ENCODE measurements at places on chromosomes 7 and 10.

- no peak for DNase-seq
Observed at GRCh38 chr7:119572132-119572531, 700.8 kb upstream of the KCND2 start.

DNA sequence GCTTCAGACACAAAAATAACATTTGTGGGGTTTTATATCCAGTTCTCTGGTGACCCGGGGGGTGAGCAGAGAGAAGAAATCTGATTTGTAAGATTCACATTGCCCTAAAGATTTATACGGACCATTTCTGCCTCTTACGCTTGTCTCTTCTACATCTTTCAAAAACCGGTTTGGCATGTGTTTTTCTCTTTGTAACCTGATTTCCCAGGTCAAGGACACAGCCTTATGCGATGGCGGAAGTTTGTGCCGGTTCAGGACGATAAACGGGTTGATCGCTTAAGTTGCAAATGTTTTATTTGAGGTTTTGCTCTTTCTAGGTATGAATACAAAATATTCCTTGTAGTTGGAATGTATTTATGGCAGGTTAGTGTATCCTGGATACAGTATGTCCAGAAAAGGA is 61.6 kb upstream of the SH2B2 start:
- DNase-seq, result no peak

DNA sequence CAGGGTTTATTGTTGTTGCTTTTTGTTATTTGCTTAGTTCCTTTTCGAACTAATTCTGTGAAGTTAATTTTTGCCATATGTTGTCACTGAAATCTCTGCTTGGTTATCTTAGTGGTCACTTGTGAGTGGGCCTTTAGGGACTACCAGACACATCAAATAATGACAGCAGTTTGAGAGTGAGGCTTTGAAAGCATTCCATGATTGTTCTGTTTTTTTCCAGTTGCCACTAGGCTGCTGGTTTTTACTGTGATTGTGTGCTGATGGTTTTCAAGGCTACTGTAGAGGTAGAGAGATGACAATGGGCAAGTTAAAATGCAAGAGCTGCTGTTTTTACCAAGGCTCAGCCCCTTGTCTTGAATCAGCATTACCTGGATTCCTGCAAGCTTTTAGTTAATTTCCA is 20.0 kb downstream of the SEPTIN7 start:
- no peak for DNase-seq

GRCh38 chr7:92631067-92631849 is 41.1 kb upstream of the FAM133B start:
- DNase-seq, result no peak

DNA sequence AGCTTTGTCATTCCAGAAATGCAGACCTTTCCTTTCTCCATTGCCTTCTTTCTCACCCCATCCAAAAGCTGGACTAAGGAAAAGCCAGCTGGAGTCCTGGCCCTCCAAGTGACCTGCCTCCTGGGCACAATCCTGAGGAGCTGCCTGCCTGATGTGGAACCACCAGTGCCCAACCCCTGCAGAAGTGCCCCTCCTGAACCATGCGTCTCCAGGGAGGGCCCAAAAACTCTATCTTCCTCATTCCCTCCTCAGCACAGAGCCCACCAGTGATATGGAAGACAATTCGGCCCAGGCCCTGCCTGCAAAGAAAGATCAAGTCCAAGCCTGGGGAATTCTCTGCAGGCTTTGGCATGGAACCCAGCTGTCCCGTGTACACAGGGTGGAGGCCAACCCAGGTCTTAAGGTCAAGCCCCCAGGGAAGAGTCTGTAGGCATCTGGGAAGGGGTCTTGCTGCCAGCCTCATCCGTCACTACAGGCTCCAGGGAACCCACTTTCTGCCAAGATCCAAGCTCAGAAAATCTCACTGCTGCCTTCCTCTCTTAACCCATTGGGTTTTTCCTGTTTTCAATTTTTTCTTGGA is 3.5 kb upstream of the GRID1 start:
- no peak for DNase-seq

DNA sequence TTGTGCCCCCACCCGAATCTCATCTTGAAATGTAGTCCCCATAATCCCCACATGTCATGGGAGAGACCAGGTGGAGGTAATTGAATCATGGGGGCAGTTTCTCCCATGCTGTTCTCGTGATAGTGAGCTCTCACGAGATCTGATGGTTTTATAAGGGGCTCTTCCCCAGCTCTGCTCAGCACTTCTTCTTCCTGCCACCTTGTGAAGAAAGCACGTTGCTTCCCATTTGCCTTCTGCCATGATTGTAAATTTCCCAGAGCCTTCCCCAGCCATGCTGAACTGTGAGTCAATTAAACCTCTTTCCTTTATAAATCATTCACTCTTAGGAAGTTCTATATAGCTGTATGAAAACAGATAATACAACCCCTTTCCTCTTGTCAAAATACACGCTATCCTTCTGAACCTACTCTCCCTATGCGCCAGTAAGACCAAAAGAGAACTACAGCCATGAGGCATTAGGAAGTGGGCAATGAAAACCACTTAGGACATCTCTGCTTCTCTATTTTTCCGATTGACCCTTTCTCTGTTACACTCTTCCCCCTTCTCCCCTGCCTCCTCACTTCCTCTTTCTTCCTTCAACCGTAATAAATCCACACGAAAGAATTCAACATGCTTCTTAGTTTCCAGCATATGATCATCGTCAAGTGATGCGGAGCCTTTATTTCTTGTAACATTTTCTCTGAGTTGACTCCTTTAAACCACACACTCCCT is 101.2 kb upstream of the WDR11 start:
- DNase-seq, result no peak

DNA sequence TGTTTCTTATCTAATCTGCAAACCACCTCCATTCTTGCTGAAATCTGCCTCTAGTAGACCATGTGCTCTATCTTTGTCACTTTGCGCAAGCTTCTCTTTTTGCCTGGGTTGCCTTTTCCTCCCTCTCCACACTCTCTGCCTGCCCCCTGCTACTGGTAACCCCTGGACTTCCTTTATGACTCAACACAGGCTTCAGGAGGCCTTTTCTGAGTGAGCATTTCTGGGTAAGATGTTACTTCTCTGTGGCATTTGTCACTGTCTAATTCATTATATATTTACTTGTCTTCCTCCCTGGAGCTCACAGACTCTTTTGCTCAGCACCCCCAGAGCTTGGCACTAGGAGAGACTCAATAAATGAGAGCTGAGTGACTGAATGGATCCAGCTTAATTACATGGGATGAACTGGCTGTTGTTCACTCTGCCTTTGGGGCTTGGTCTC is 8.4 kb downstream of the GOLGA7B start:
- no peak for DNase-seq

- no peak for DNase-seq
Observed at GRCh38 chr10:1043532-1043995, 5.4 kb downstream of the IDI1 start.

GRCh38 chr10:101779544-101780186 is 3.6 kb downstream of the NPM3 start:
- DNase-seq, result peak; percentile 74

GRCh38 chr7:146639291-146639690 is 522.7 kb downstream of the CNTNAP2 start:
- no peak for DNase-seq

DNA sequence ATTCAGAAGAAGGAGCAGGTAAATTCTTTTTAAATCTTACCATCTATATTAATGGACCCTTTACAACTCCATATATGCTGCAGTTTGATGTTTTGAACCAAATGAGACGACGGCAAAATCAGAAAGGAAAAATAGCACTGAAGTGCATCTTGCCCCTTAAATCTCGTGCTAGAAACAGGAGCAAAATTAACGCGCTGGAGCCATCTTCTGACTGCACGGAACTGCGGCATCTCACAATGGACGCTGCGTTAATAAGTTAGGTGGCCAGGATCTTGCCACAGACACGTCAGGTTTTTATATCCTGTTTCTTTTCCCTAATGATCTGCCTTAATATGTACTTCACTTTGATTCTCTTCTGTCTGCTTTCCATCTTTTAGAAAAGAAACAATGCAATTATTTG is 354.5 kb downstream of the TFEC start:
- DNase-seq, result no peak

GRCh38 chr10:58400609-58401008 is 15.4 kb downstream of the TFAM start:
- DNase-seq, result no peak

GRCh38 chr10:75238182-75239095 is 2.7 kb upstream of the COMTD1 start:
- no peak for DNase-seq

DNA sequence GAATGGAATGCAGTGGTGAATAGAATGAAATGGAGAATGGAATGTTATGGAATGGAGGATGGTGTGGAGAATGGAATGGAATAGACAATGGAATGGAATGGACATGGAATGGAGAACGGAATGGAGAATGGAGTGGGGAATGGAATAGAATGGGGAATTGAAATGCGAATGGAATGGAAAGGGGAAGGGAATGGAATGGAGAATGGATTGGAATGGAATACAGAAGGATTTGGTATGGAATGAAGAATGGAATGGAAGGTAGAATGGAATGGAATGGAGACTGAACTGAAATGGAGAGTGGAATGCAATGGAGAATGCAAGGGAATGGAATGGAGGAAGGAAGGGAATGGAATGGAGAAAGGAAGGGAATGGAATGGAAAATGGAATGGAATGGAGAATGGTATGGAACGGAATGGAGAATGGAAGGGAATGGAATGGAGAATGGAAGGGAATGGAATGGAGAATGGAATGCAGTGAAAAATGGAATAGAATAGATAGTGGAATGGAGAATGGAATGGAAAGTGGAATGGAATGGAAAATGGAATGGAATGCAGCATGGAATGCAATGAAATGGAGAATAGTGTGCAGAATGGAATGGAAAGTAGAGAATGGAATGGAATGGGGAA is 94.8 kb downstream of the NSUN6 start:
- DNase-seq, result no peak
